NCI-H1417 treated with DMSO at 0.1 percent for 48 hours (cell line): ENCODE measurements at places on chromosomes 7 and 10.

DNA sequence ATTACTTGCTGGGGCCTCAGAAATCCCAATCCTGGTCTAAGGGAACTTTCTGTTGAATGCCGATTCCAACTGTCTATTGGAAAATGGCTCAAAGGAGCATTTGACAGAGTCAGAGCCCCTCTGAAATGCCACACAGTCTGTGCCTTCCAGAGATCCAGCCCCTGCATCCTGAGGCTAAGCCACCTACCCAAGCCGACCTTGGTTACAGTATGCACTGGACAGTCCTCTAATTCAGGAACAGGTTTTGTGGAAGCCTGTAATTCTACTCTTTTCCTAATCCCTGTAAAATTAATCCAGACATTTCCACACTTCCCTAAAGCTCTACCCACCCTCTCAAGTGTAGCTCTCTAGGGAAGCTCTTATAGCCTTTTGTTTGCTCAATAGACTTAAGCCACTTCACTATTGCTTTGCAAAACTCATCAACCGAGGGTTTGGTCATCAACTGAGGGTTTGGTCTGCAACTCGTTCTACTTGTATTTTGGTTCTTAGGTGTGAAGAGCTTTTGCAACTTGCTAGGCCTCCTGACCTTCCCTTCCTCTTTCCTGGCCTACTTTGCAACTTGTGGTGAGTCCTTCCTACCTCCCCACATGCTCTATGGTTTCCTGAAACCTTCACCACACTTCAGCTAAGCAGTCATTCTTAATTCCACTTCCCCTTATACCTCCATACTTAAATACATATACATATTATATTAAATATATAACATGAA is 364.8 kb downstream of the SFMBT2 start:
- no peak for DNase-seq

GRCh38 chr10:102627736-102628293 is 16.5 kb upstream of the TRIM8 start:
- no peak for DNase-seq

GRCh38 chr10:69865450-69865849 is 63.7 kb downstream of the COL13A1 start:
- DNase-seq = no peak

- DNase-seq = no peak
These were observed 258.3 kb downstream of the GATA3 start for GRCh38 chr10:8312781-8313180.

- DNase-seq = no peak
These were observed 46.4 kb upstream of the TARP start for GRCh38 chr7:38319873-38320272.

DNA sequence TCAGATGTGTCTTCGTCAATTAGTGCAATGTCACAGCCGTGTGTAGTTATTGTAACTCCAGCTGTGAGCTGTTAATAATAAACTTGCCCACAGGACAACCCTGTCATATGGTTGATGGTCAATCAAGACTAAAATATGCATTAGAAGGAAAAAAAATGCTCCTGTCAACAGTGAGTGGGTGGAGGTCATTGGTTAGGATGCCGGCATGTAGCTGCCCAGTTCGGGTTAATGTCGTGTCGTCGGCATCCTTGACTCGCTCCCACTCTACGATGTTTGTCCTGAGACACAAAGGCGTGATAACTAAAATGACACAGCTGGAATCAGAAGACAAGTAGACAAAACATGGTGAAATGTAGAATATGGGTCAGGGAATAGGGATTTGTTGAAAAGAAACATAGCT is 442.8 kb upstream of the NPVF start:
- DNase-seq = no peak

DNA sequence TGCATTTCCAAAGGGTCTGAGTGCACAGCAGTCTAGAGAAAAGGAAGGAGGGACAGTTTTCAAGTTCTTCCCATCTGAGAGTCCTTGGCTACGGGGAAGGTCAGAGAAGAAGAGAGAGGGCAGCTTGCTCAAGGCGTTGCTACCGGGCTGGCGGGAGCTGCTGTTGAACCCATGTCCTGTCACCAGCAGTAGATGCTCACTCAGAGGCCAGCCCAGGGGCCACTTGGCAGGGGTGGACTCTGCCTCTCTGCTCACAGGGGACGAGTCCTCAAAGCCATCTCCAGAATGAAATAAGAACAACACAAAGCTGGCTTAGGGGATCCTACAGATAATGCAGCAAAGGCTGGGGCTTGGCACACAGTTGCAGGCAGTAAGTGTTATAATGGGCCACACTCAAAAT is 231.5 kb downstream of the TNS3 start:
- DNase-seq = no peak

- no peak for DNase-seq
These were observed 160.5 kb upstream of the TNRC18 start for GRCh38 chr7:5584096-5584495.

DNA sequence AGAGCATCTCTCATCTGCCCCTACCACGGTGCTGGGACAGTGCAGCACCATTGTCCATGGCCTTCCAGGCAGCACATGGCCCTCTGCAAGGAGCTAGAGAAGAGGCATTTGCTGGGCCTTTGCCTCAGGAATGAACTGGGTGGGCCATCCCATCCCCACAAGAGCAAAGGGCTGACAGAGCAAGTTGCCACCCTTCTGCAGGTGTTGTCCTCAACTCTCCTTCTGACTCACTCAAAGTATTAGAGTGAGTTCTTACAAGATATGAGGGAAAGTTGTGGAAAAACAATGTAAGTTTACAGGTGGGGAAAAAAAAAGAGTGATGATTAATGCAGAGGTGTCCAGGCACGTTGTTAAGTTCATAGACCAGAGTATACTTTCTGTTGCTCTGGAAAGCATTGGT is 261.2 kb downstream of the SKIDA1 start:
- DNase-seq = no peak

DNA sequence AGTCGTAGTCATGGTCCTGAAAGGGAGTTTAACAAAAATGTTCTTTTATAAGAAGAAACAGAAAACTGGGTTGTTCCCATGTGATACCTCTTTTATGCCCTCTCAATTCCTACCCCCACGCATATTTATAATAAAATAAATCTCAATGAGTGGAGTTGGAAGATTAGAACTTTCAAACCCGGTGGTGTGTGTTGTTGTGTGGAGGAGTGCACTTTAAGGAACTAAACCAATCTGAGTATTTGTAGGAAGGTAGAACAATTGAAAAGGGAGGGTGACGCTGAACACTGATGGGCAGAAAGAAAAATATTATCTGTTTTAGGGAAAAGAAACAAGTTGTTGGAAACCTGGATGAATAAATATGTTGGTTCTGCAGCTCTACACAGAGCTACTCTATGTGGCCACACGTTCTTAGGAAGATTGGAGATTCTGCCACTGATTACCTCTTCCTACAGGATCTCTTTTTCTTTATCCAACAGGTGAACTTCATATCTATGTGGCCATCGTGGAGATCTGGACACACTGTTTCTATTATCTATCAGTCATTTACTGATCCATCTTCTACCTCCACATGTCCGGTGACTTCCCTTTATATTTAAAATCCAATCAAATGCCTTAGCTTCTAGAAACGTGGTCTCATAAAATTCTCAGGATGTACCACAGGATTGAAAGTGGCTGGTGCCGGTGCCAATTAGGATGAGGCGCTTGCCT is 13.1 kb upstream of the GATA3 start:
- no peak for DNase-seq

DNA sequence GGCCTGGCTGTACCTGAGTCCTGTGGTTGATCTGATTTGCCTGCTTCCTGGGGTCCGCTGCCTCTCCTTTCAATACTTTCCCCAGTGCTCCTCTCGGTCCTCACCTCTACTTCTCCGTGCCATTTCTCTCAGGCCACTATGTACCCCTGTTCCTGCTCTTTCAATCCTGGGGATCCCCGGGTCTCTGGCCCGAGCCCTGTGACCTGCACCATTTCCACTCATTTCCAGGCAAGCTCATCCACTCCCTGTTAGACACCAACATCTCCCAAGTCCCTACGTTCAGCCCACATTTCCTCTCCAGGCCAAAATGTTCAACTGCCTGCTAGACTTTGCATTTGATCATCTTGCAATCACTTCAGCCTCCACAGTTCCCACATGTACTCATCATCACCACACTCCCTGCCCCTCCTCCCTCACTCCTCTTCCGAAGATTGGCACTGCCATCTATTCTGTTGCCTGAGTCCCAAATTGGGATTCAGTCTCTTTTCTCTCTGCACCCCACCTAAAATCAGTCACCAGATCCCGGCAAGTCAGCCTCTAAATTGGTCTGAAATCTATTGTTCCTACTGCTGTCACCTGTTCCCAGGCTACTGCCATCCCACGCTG is 34.4 kb upstream of the ZMIZ1 start:
- no peak for DNase-seq

GRCh38 chr10:6778992-6779701 is 199.1 kb upstream of the PRKCQ start:
- DNase-seq = no peak
